ENCODE measurements at places on chromosomes 6 and 20.

DNA sequence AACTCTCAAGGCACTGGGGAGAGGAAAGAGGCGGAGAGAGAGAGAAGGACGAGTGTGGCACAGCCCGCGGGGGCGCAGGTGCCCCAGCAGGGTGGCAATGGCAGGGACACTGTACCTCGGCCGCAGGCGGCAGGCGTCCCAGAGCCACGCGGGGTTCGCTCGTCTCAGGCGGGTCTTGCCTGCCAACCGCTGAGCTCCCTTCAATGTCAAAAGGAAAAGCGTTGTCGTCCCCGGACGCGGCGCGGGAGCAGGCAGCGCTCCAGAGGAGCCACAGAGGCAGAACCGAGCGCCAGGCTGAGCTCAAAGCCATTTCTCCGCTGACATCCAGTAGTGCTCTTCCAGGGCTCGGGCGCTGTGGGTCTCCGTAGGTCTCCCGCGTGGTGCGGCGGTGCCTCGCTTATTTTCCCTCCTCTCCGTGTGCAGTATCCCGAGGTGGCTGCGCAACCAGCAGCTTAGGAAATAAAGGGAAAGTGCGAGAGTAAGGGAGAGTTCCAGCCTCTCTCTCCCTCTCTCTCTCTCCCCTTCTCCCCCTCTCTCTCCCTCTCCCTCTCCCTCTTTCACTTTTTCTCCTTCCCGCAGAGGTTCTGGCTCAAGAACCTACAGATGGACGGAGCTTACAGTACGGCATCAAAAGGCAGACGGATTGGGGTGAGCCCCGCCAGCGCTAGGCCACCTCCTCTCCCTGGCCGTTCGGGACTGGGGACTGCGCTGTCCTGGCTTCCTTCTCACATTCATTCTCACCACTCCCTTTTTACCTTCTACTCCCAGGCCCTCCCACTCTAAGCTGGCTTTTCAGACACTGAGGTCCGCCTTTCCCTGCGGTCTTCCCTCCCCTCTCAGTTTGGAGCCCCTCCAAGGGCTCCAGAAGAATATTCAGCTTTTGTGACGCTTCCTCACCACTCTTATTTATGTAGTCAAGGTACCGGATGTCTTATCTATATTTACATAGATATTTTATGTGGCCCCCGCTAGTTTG, at the start of gene LAMA4:
TSS of gene LAMA4 (minus strand) at position 727 of the 976 bp plus-strand sequence. CDS start at position 310, 417 bp downstream.
- no peak for DNase-seq

DNA sequence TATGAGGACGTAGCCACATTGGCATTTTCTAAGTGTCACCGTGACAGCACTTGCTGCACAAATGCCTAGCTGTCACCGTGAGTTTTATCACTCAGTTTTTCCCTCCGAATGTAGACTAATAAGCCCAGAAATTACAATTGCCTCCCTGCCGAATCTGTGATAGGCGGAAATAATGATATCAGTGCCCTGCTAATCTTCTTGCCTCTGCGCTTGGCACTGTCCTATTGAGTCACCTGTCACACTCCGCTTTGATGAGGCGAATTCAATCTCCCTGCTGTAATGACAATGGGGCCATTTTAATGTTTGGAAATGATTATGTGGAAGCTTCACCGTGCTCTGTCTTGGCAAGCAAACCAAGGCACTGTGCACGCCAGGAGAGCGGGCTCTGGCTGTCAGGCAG, 112.8 kb downstream of the LINC00237 start:
- DNase-seq = no peak

GRCh38 chr6:53159558-53159957, 10.9 kb upstream of the GCM1 start:
- DNase-seq = no peak

- DNase-seq = no peak
Measured at GRCh38 chr20:24649787-24650490, 180.5 kb downstream of the SYNDIG1 start.

DNA sequence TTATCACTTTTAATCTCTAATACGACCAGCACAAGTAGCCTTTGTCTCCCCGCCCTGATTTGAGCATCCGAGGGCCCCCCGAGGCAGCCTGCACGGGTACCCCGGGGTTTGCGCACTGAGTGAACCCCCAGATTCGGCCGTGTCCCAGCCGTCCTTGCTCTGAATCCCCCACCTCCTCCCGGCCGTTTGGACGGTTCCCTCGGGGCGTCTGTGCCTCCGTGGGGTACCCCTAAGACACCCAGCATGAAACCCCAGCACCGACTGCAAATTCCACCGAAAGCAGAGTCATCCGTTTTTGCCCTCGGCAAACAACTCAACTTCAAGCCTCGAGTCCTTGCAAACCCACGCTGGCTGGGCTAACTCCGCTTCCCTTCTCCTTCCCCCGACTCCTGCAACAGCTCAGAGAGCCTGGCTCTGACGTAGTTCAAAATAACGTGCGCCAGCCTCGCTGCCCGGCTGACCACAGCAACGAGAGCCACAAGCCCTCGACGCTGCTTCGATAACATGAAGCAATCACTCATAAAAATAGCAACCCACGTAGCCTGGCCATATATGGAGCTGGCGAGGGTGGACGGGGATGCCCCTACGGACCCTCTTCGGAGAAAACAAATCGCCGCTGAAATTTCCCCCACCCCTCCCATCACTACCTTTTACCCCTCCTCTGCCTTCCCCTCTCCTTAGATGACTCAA, 764 bp upstream of the SNAP25 start:
- peak; percentile 33 for DNase-seq

DNA sequence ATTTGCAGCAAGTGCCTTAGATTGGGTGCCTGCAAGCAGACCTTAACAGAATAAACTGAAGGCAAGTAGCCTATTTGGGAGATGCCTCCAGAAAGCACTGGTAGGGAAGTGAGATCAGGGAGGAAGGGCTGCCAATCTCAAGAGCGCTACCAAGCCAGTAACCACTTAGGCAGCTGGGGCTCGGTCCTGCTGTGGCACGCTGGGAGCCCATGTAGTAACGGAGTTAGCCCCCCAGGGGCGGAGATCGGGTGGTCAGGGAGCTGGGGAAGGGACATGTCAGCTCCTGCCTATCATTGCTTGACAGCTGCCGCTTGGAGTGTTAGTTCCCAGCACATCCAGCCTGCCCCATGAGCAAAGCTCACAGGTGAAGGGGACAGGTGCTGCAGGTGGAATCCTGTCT, 127.0 kb downstream of the CEBPB start:
- no peak for DNase-seq

DNA sequence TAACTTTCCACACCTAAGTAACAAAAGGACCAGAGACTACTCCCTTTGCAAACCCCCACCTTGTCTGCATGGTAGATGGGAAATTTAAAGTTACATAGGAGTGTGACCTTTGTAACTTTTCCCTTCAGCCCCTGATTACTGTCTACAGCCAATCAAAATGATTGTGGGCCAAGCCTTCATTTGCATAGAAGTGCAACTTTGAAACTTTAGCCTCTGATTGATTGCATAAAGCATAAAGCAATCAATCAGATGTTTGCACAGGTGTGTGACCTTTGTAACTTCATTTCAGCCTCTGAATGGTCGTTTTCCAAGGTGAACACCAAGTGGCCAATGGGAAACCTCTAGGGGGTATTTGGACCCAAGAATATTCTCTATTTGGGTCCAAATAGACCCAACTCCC, 46.1 kb downstream of the PRKN start:
- no peak for DNase-seq

- peak; percentile 29 for DNase-seq
Measured at GRCh38 chr6:56364827-56365339, 117.5 kb upstream of the COL21A1 start.

GRCh38 chr6:105981002-105981887, 104.9 kb upstream of the PRDM1 start:
- DNase-seq = no peak

DNA sequence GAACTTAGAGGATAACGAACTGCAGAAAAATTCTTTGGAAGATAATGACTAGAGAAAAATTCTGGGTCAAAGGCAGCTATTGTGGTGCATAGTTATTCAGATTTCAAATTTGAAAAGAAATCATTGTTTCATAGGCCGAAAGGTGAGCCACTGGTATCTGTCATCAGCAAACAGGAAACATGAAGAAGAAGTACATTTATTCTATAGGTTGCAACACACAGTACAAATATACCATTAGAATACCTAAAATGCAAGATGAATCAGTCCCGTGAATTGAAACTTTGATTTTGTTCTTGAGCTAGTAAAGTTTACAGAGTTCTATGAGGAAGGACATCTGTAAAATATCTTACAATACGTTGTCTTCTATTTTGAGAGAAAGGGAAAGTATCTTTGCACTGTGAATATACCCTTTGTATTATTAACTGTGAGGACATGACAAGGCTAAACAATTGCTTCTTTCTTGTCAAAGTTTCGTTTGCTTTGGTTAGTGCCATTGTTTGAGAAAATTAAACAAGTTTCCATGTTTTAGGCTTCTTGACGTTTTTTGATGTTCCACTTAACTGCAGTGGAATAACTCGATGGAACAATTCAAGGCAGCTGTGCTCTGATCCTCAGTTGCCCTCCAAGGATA, 84.7 kb downstream of the HDGFL1 start:
- DNase-seq = no peak

GRCh38 chr6:165716886-165717285, 53.8 kb upstream of the PDE10A start:
- no peak for DNase-seq

- no peak for DNase-seq
Measured at GRCh38 chr6:143159001-143159400, 98.3 kb downstream of the AIG1 start.

DNA sequence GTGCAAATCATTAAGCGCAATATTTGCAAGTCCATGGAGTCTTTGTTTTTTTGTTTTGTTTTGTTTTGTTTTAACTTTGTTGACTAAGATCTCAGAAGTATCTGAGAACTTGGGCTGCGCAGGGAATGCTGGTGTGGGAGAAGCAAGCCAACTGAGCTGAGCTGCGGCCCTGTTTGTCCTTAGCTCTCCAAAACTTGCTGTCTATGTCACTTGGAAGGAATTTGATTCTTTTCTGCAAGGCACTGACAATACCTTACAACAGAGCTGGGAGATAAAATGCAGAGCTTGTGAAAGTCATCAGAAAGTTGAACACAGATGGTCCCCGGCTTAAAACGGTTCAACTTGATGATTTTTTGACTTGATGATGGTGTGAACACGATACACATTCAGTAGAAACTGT, 5.4 kb downstream of the SLC22A23 start:
- DNase-seq = no peak

DNA sequence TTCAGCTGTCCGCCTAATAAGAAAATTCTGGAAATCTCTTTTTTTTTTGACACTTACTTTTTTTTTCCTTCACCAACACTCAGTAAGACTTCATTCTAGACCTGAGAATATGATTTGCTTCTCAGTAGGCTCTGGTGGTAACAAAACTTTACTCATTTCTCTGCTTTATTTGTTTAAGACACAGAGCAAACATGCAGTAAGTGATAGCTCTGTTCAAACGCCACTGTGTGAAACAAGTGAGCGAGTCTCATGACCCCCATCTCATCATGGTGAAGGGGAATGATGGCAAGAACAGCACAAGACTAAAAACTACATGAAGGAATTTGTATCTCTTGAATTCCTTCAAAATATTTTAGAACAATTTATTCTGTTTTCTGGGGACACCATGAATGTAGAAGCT, 541.6 kb upstream of the POU3F2 start:
- DNase-seq = no peak

GRCh38 chr6:34508425-34508824, 42.5 kb downstream of the PACSIN1 start:
- DNase-seq = no peak

GRCh38 chr6:133967347-133967746, 14.3 kb downstream of the TBPL1 start:
- no peak for DNase-seq

GRCh38 chr6:161138543-161139303, 135.1 kb downstream of the AGPAT4 start:
- no peak for DNase-seq

- DNase-seq = peak; percentile 60
Measured at GRCh38 chr6:24883618-24884017, 52.1 kb downstream of the RIPOR2 start.

DNA sequence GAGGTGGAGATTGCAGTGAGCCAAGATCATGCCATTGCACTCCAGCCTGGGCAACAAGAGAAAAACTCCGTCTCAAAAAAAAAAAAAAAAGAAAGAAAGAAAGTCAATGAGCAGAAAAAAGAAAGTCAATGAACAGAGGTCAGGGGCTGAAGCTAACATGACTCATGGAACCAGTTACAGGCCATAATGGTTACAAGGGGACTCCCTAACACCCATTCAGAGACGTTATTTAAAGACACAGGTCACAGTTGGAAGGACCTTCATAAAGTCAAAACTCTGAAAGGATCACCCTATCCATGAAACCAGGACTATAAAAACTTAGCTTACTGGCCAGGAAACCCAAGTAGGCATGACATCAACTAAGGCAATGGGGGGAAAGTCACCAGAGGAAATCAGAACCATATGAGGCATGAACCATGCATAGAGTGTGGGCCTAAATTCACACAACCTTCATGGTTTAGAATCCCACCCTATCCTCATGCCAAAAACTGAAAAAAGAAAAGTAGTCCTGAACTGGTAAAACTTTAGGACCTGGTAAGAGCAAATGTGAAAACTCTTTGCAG, 18.2 kb downstream of the FBXL4 start:
- no peak for DNase-seq

- no peak for DNase-seq
Measured at GRCh38 chr6:45838451-45838850, 177.2 kb downstream of the CLIC5 start.

DNA sequence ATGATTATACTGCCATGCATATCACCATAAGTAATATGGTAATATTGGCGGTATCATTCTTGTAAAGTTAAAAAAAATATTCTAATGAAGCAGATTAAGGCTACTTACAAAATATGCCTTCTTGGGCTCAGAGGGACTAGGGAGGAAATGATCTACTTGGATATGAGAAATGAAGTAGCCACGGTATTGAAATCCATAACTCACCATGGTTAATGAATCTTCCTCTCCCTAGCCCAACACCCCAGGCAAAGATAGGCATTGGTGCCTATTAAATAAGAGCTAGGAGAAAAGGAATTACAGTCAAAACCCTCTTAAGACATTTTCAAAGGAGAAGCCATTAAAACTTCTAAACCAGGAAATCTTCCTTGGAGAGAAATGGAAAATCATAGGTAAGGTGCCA, 280.5 kb downstream of the TFAP2B start:
- DNase-seq = no peak

DNA sequence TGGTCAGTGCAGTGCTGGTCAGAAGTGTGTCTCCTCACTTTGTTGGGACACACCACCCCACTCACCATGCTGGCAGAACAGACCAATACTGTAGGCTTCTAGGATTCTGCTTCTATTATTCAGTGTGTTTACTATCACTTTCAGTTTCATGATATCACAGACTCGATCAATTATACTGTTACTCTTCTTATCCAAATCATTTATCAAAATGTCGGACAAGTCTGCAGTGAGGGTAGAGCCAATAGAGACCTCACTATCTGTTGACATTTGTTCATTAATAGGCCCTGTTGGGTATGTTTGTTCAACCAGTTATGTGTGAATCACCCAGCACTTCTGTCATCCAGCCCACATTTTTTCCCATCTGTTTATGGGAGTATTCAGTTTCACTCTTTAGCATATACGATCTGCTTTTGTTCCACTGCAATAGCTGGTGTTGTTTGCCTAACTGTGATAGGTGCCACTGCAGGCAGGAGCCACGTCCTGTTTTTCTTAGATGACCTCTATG, 140.1 kb downstream of the NRN1 start:
- no peak for DNase-seq
